ENCODE measurements at places on chromosomes 11 and 22.
A peak's percentile ranks its signal among the peaks of the same experiment; 100 is the strongest.

GRCh38 chr22:49723478-49724029 lies 104.1 kb downstream of the BRD1 start:
- H3K4me1 ChIP-seq, result peaks cover 24% of the 10 kb centered on the region
- no peak for DNase-seq
- H3K36me3 ChIP-seq, result no peaks in the 10 kb centered on the region
- H3K27me3 ChIP-seq, result peaks cover 75% of the 10 kb centered on the region

DNA sequence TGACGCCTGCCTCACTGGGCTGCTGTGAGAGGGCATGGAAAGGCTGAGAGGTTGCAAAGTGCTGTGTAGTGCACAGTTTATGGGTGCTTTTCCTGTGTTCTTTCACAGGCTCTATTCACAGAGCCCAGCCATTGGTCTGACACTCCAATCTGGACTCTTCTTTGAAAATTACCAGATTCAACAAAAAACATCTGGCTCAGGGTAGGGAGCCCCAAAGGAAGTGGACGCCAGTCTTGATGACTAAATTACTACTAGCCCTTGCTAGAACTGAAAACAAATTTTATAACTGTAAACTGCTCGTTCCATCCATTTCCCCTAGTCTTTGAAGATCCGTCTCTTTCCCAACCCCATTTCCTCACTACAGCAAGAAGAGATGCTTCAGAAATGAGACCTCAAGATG lies 178.6 kb downstream of the TENM4 start:
- DNase-seq, result no peak
- H3K4me3 ChIP-seq, result no peak overlapping the region
- H3K36me3 ChIP-seq, result no peaks in the 10 kb centered on the region
- no peaks in the 10 kb centered on the region for H3K4me1 ChIP-seq
- H3K27me3 ChIP-seq, result no peaks in the 10 kb centered on the region

DNA sequence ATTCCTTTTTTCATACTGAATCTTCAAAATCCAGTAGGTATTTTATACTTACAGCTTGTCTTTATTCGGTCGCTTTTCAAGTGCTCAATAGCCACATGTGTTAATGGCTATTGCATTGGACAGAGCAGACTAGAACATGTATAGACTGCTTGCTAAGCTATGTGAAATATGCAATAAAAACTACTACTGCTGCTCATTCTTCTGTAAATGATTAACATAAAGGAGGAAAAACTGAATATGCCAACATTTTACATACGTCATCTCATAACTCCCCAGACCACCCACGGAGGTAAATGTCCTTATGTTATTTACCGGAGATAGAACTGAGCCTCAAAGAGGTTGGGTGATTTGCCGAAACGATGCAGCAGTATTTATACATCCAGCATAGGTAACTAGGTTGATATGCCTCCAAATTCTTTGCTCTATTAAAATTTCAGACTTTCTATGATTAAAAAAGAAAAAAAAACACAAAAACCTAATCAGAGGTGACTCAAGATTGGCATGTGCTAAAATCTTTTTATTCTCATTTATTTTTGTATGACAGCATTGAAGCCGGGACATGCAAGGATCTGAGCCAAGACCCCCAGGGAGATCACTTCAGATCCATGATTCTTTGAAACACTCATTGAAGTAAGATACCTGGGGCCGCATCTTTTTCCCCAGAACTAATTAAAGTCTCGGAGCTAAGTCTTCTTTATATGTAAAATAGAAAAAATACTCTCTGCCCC lies 78.5 kb upstream of the OR5AK2 start:
- no peaks in the 10 kb centered on the region for H3K27me3 ChIP-seq
- no peak for DNase-seq
- no peak overlapping the region for H3K27ac ChIP-seq
- no peak overlapping the region for H3K4me3 ChIP-seq
- no peaks in the 10 kb centered on the region for H3K36me3 ChIP-seq

DNA sequence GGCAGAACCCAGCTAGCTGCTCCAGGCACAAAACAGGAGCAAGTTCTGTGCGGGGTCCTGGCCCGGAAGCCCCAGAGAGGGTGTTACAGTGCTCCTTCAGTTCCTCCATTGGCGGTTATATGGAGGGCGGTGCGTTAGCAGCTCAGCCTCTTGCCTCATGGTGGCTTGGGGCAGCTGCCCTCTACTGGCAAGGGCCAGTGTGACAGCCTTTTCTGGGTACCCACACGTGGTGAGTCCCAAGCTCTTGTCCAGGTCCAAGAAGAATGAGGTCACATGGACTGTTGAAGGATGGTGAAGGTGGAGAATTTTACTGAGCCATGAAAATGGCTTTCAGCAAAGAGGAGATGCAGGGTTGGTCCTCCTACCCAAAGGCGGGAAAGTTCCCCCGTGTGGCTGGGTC lies 100.5 kb downstream of the WT1 start:
- H3K27me3 ChIP-seq, result peaks cover 55% of the 10 kb centered on the region
- peaks cover 19% of the 10 kb centered on the region for H3K4me1 ChIP-seq
- H3K27ac ChIP-seq, result no peak overlapping the region
- DNase-seq, result peak; percentile 28
- no peak overlapping the region for H3K4me3 ChIP-seq
- H3K36me3 ChIP-seq, result no peaks in the 10 kb centered on the region

DNA sequence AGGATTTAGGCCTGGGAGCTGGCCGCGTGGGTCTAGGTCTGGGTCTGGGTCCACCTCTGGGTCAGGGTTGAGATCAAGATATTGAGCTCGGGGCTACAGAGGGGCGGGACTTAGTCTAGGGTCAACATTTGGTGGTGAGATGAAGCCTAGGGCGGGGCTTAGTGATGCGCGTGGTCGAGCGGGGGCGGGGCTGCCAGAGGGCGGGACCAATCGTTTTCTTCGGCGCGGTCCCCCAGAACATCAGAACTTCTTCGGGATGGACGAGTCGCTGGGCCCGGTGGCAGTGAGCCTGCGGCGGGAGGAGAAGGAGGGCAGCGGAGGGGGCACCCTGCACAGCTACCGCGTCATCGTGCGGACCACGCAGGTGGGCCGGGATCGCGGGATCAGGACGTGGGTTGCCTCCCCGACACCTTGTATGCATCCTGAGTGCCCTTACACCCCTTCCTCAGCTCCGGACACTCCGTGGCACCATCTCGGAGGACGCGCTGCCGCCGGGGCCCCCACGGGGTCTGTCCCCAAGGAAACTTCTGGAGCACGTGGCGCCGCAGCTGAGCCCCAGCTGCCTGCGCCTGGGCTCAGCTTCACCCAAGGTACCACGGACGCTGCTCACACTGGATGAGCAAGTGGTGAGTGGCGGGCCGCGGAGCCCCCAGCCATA lies 4.2 kb downstream of the SIPA1 start:
- H3K4me1 ChIP-seq, result peaks cover 61% of the 10 kb centered on the region
- H3K27ac ChIP-seq, result peak overlapping the region; percentile 83
- peaks cover 49% of the 10 kb centered on the region for H3K36me3 ChIP-seq
- no peaks in the 10 kb centered on the region for H3K27me3 ChIP-seq
- H3K4me3 ChIP-seq, result peak overlapping the region; percentile 88
- DNase-seq, result peak; percentile 53

DNA sequence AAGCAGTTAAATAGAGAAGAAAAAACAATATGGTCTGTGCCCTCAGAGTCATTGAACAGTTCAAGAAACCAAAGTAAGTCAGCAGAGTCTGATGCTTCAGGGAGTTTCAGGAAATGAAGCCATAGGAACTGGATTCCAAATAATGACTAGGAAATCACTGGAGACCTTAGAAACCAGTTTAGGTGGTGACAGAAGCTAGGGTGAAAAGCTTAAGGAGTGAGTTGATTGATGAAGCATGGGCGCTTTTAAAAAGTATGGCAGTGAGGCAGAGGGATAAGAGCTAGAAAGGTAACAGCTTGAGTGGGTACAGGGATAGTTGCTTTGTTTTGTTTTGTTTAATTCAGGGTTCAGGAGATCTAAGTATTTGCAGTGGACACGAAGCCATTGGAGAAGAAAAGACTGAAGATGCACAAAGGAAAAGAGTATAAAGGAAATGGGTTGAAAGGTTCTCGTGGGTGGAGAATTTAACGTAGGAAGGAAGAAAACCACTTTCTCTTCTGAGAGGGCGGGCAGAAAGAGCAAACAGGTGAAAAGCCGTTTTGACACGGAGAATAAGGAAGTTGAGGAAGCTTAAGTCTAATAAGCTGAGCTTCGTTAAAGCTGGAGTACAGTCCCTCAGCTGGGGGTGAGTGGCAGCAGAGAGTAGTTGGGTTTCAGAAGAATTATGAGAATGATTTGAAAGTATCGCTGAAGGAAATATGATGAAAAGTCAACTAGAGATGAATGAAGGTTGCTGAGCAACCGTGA lies 14.8 kb downstream of the SGSM3 start:
- H3K27ac ChIP-seq, result peak overlapping the region; percentile 92
- H3K4me1 ChIP-seq, result peaks cover 53% of the 10 kb centered on the region
- no peaks in the 10 kb centered on the region for H3K27me3 ChIP-seq
- peak overlapping the region; percentile 63 for H3K4me3 ChIP-seq
- peak; percentile 59 for DNase-seq

- peaks cover 24% of the 10 kb centered on the region for H3K36me3 ChIP-seq
- peak overlapping the region; percentile 90 for H3K27ac ChIP-seq
- peaks cover 13% of the 10 kb centered on the region for H3K27me3 ChIP-seq
- H3K4me3 ChIP-seq, result peak overlapping the region; percentile 56
These were observed 3.1 kb downstream of the AKIP1 start for GRCh38 chr11:8913961-8914660.

GRCh38 chr22:31866918-31867317 lies 77.4 kb upstream of the YWHAH start:
- no peak overlapping the region for H3K4me3 ChIP-seq
- H3K27me3 ChIP-seq, result no peaks in the 10 kb centered on the region
- H3K27ac ChIP-seq, result no peak overlapping the region
- H3K4me1 ChIP-seq, result peaks cover 6% of the 10 kb centered on the region

DNA sequence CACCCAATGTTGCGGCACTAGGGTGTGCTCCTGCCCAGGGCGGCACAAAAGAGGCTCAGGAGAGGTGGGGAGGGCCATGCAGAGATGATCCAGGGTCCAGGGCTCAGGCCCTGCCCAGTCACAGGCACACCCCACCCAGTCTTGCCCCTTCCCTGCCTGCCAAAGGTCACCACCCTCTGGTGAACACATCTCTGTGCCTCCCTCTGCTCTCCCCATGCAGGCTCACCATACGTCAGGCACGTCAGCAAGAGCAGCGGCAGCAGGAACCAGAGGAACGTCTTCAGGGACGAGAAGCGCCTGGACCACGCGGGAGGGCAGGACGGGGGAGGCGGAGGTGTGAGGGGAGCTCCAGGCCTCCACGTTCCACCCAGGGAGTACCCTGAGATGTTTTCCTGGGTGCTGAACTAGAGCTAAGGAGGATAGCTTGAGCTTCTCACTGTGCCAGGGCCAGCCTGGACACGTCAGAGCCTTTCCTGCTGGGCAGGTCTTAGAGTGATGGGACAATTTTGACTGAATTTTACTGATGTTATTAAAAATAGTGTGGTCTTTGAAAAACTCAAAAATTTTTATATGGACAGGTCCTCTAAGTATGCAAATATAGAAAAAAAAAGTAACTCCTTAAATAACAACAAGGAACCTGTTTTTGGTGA lies 7.2 kb downstream of the SUN2 start:
- H3K27me3 ChIP-seq, result no peaks in the 10 kb centered on the region
- peaks cover 70% of the 10 kb centered on the region for H3K4me1 ChIP-seq
- H3K36me3 ChIP-seq, result peaks cover 76% of the 10 kb centered on the region
- H3K4me3 ChIP-seq, result no peak overlapping the region
- peak overlapping the region; percentile 62 for H3K27ac ChIP-seq
- DNase-seq, result no peak

DNA sequence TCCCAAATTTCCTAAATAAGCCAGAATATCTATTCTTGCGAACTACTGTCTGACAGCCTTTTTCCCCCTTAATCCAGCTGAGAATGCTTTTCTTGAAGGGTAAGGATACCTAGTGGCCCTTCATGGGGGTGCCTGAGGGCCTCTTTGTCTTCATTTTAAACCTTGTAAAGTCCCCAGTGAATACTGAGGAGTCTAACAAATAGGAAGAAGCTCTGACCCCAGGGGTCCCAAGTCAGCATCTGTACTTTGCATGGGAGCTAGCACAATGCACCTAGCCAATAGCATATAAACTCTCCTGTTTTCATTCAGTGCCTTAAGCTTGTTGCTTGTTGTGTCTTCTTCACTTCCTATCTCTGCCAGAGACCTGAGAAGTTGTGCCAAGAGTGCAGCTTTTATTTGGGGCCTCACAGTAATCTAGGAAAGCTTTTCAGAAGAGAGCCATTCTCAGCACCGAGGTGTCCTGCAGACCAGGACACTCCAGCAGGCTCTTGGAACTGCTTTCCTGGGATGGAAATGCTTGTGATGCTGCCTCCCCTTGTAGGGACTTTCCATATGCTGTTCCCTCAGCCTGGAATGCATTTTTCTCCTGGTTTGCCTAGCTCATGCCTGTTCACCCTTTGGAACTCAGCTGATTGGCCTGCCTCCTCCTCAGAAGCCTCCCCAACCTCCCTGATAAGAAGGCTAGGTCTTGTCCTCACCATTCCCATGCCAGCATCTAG lies 37.2 kb downstream of the BMAL1 start:
- H3K4me1 ChIP-seq, result peaks cover 29% of the 10 kb centered on the region
- DNase-seq, result no peak
- H3K36me3 ChIP-seq, result peaks cover 30% of the 10 kb centered on the region
- H3K27ac ChIP-seq, result no peak overlapping the region
- no peak overlapping the region for H3K4me3 ChIP-seq
- no peaks in the 10 kb centered on the region for H3K27me3 ChIP-seq
